ENCODE measurements at places on chromosomes 5 and 9.

DNA sequence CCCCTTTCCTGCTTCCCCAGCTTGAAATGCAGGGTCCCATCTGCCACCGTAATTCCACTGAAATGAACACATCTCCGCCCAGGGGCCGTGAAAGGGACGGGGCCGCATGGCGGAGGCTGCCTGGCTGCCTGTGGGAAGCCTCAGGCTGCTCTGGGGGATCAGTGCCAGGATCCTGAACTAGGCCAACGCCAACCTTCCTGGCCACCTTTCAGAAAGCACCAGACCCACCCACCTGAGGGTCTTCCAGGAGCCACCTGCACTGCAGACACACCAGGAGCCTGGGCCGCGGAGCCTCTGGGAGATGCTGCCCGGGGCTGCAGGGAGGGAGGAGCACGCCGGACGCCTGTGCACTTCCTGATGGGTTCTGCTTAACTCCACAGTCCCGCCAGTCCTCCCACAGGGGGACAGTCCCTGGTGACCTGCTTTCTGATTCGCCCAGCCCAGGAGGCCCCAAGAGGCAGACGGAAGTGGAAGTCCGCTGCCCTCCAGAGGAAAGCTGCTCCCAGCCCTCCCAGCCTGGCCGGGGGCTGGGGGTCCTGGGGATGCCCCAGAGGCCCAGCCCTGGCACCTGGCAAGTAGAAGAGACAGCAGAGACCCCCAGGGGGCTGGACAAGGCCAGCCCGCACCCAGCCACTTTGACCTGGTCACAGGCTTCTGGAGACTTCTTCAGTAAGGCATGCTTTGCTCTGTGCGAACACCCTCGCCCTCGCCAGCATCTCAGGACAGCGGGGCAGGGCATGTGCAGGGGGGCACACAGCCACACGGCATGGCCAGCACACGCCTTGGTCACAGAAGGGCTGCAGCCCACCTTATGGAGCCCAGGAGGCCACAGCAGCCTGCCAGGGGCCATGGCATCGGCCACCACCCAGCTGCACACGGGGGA, at the start of gene CARD9:
Gene CARD9 (minus strand): TSS at position 370 of the 883 bp plus-strand sequence. CDS start 1,591 bp downstream, outside the sequence.
- peak; percentile 56 for DNase-seq

DNA sequence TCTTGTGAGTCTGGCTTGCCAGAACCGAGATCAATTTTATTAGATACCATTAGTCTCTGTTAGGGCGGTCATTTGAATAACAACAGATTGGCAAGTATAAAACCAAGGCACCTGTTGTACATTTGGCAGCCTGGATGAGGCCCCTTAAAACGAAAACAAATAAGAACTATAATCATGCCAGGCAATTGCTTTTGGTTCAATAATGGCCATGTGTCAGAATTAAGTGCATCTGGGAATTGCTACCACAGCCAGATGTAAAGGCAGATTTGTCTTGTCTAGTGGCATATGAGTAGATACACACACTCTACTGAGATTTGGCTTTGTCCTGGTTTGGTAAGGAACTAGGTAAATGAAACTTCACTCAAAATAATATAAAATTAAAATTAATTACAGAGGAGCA, 1046.2 kb upstream of the DMAC1 start:
- no peak for DNase-seq

DNA sequence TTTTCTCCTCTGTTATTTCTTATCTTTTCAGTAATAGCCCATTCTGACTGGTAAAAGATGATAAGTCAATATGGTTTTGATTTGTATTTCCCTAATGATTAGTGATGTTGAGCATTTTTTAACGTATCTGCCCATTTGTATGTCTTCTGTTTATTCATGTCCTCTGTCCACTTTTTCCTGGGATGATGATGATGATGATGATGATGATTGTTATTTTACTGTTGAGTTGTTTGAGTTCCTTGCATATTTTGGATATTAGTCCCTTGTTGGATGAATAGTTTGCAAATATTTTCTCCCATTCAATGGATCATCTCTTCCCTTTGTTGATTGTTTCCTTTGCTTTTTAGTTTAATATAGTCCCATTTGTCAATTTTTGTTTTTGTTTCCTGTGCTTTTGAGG, 27.0 kb downstream of the UTP15 start:
- DNase-seq: no peak

DNA sequence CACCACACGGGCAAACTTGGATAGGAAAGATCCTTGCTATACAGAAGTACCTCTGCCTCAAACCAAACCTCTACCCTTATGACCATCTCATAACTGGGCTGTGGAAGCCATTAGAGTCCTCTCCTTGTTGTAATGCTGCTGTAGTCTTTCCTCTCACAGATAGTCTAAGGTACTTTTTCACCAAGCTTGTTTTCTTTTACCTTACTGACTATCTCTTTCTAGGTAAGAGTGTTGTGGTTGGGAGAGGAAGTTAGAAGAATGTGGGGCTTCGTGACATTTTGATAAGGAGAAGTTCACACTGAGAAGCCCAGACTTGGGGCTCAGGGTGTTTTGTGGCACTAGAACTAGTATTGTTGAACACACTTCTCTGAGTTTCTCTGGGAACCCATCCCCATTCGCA, 8.9 kb downstream of the CFAP95 start:
- no peak for DNase-seq

- no peak for DNase-seq
Observed at GRCh38 chr5:154753792-154754191, 1.4 kb upstream of the LARP1 start.

DNA sequence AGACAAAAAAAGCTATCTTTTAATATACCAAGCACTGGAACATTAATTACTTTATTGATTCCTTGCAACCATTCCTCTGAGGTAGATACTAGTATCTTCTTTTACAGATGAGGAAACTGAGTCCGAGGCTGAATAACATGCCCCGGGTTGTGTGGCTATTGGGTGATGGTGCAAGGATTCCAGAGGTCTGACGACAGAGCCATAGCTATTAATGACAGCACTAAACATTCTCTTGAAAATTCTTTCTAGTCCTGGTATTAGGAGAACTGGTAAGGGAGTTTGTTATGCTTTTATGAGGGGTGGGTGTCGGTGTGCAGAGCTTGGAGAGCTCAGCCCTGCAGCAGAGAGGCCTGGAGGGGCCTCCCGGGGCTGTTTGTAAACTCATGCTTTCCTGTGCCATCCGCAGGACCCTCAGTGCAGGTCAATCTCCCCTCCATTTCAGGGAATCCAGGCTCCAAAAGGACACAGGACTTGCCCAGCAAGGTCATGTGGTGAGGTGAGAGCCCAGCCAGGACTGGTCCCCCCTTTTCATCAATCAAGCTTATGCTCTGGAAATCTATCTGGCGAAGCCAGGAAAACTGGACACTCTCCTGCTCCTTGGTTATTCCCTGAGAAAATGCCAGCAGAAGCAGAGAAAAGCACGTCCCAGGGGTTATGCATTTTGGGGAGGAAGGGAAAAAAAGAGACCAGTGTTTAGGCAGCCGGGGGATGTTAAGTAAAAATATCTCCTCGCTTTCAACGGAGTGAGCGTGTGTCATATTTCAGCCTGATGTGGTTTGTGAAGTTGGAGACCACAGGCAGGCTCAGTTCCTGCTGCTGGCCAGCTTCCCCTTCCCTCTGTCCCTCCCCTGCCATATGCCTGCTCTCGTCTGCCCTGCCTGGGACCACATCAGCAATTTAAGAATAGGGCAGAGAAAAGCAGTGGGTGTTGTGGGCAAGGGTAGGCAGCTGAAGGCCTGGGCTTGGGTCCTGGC, 3.7 kb downstream of the GSN start:
- no peak for DNase-seq

GRCh38 chr9:84331119-84331809, 9.3 kb downstream of the SLC28A3 start:
- no peak for DNase-seq

- no peak for DNase-seq
Observed at GRCh38 chr9:130245474-130245873, 20.1 kb upstream of the HMCN2 start.

- DNase-seq: no peak
Observed at GRCh38 chr5:129820-130219, 37.9 kb downstream of the PLEKHG4B start.

DNA sequence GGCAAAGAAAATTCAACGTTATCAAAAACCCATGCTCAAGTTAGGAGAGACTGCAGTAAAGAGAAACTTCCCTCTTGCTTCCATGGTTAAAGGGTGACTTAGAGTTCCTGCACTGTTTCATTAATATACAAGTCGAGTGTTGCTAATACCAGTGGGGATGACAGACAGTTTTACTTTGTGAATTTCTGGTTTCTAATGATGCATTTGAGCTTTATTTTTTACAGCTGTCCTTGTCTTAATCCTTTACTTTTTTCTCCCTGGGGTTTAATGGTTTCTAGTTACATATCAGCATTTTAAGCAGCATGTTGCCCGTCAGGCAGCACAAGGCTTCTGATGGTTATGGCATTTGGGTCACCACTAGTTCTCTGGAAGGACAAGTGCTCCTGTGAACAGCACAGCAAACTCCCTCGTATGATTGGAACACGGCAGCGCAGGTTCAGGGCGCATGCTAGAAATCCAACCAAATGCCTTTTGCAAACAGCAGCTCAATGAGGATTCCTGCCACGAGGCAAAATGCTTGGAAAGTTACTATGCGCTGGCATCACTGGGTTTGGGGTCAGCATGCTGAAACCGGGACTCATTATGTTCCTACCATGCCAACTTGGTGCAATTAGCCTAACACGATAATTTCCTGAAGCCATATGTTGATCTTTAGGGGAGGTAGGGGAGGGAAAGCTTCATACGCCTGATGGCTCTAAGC, 463.8 kb downstream of the BNC2 start:
- no peak for DNase-seq

- DNase-seq: no peak
Observed at GRCh38 chr5:112117551-112117950, 301.5 kb downstream of the EPB41L4A start.

- DNase-seq: no peak
Observed at GRCh38 chr5:96597438-96598020, 64.6 kb upstream of the CAST start.

DNA sequence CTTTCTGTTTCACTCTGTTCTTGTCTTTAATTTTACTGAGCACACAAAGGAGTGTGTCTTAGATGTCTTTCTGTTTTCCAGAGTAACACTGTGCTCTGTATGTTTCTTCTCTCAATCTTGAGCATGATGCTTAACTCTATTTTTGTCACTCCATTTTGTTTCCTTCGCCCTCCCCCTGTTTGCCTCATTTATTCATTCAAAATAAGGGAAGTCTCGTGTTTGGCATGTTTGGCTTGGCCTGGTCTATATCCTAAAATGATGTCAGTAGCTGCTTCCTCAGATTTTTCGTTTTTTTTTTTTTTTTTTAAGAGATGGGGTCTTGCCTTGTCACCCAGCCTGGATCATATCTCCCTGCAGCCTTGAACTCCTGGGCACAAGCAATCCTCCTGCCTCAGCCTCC, 22.0 kb downstream of the ZNF618 start:
- no peak for DNase-seq

GRCh38 chr5:71011194-71011792, 13.8 kb downstream of the NAIP start:
- no peak for DNase-seq

- DNase-seq: no peak
Observed at GRCh38 chr9:111149018-111149759, 110.9 kb upstream of the LPAR1 start.

- DNase-seq: no peak
Observed at GRCh38 chr5:81010336-81011169, 50.4 kb downstream of the RASGRF2 start.

- no peak for DNase-seq
Observed at GRCh38 chr5:152113401-152113800, 188.8 kb upstream of the GLRA1 start.

GRCh38 chr9:36748322-36748899, 175.7 kb downstream of the MELK start:
- no peak for DNase-seq

DNA sequence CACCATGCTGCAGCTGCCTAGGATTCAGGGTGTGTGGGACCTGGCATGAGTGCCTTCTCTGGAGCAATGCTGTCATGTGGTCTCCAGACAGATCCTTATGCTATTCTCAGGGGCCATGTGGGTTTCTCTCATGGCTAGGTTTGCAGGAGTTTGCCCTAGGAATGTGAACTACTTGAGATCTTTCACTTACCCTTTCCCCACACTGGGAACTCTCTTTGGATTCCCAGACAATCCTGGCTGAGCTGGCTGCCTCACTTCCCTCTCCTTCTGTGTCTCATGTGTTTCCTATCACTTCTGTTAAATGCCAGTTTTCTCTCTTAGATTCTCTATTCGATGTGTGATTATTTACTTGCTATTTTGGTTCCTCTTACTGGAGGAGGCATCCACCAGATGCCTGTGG, 270.2 kb upstream of the RASA1 start:
- no peak for DNase-seq
